ENCODE measurements at places on chromosomes 13 and 19.
A peak's percentile ranks its signal among the peaks of the same experiment; 100 is the strongest.

- DNase-seq = no peak
Measured at GRCh38 chr19:50173127-50173526, 10.0 kb upstream of the IZUMO2 start.

DNA sequence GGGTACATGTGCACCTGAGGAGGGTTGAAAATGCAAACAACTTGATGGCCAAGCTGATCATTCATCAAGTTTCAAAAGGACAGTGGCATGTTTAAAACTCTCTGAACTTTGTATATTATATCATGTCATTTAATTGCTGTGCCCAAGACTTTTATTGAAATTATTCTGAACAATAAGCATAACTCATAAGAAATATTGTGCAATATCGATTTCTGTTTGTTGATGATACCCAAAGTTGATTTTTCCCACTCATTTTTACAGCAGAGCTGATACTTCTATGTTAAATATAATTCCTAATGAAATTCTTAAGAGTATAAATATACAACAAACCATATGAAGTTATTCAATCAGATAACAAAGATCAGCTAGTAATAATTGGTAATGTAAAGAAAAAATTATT lies 49.1 kb downstream of the PCDH17 start:
- DNase-seq = no peak

- no peak for DNase-seq
Measured at GRCh38 chr19:55491546-55492360, 3.5 kb downstream of the SSC5D start.

- no peak for DNase-seq
Measured at GRCh38 chr13:64928696-64929499, 2301.2 kb downstream of the PCDH9 start.

GRCh38 chr13:94999871-95000270 lies 287.5 kb upstream of the SOX21 start:
- DNase-seq = no peak

- no peak for DNase-seq
Measured at GRCh38 chr19:5827342-5827890, 12.1 kb downstream of the FUT6 start.

DNA sequence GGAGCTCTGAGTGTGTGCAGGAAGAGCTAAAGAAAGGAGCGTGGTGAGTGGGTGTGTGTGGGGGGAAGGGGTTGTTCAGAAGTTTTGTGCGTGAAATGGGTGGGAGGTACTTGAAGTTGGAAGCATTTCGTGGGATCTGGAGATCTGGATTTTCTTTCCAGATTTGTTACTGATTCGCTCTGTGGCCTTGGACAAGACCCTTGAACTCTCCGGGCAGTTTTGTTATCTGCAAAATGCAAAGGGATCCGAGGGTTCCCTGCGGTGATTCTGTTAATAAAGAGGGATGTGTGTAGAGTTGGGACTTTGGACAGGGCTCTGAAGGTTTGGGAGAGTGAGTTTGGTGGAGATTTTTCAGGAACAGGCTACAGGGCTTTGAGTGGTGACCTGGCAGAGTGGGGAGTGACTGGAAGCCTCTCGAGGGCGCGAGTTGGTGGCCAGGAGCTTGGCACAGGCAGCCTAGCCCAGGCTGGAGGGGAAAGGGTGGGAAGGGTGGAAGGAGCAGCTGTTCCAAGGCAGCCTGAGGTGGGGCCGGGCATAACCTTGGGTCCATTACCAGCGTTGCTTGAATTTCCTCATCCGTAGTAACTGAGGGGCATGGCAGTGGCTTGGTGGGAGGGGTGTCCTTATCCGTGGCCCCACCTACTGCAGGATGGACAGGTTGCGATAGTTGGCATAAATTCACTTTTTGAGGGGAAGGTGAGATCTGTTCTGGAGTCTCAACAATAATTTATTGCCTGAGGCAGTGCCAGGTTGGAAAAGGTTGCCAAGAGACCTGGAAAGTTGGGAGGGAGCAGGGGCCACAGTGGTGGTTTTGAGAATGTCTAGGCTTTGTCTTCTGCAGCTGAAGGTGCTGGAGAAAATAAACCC lies 2.1 kb downstream of the ACTN4 start:
- peak; percentile 84 for DNase-seq
